Posterior cingulate gyrus (tissue), 11 donors: ENCODE measurements at places on chromosomes 4 and X.

- DNase-seq = no peak
Measured at GRCh38 chr4:113347245-113347644, 297.8 kb downstream of the ANK2 start.

DNA sequence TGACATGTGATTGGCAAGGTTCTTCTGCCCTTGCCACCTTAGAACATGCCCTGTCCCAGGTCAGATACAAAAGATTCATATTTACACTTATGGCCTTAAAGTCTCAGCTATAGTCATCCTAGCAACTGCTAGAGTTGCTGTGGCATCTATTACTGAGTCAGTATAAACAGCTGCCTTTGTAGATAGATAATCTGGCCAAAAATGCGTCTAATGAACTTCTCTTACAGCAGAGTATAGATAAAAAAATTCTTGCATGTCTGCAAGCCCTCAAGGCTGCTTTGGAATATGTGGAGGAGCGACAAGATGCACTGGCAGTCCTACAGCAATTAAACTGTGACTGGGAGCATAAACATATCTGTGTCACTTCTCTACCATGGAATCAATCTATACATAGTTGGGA, 1209.7 kb upstream of the PABPC4L start:
- no peak for DNase-seq

- DNase-seq = no peak
Measured at GRCh38 chr4:78119698-78120097, 62.6 kb downstream of the FRAS1 start.

DNA sequence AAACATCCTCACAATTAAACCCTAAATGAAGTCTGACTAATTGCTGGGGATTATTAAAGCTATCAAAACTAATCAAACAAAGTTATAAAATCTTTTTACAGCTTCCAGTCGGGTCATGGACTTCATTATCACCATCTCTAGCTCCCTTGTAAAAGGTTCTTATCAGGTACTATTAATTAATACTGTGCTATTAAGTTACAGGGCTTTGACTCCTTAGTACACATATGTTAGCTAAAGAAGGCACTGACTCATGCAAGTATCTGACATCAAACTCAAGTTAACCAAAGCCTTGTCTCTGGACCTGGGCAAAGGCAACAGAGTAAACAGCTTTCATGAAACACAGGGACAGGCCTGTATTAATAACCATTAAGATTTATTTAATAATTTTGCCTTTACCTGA, 7.9 kb upstream of the ADH4 start:
- DNase-seq = no peak

DNA sequence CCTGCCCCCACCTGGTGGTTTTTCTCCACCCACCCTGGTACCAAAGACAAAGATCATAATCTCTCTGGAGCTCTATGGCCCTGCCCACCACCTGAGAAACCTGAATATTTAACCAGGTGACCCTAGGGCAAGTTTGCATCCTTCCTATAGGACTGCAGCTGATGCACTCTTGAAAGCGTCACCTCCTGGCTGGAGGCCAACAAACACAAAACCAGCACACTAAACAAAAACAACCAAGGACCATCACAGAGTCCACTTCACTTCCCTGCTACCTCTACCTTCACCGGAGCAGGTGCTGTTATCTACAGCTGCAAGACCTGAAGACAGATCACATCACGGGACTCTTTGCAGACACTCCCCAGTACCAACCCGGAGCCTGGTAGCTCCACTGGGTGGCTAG, 296.7 kb upstream of the FGF13 start:
- no peak for DNase-seq

GRCh38 chrX:86604607-86605006, 456.4 kb downstream of the DACH2 start:
- DNase-seq = no peak

DNA sequence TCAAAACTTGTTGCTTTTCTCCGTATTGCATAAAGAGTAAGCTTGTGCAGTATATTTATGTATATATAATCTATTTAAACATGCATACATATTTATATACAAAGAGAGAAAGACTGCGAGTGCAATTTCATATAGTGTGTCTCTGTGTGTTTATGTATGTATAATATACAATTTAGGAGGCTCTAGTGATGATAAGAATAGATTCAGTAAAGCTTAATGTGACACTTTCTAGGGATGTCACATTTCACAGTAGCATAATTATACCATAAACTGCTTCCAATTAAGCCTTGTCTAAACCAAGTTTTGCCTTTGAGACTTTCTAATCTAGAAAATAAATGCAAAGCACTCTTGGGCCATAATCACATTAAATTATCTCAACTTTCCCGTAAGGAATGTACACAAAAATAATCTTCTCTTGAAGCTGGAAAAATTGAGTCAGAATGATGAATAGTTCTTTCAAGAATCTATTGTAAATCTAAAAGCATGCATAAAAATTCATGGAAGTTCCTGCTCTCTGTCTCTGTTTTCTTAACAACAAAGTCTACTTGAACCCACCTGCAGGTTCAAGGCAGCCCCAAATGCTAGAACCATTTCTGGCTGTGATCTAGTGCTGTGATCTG, 114.1 kb upstream of the NPY2R start:
- no peak for DNase-seq

GRCh38 chrX:70079870-70080269, 17.6 kb downstream of the OTUD6A start:
- DNase-seq = no peak

GRCh38 chr4:113881256-113881655, 98.2 kb downstream of the ARSJ start:
- DNase-seq = no peak

DNA sequence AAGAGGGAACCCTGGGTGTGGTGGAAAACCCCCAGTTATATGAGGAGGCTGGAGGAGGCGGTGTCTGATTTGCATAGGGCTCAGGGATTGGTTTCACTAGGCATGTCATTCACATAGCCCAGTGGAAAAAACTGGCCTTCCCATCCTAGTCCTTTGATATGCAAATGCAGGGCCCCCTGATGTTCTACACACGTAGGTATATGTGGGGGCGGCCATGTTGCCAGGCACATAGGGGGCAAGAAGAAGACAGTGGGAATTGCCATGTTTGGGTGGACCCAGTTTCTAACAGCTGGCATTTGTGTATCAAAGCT, 34.0 kb upstream of the ENPP6 start:
- no peak for DNase-seq

GRCh38 chr4:82851885-82852750, 38.8 kb downstream of the SEC31A start:
- DNase-seq = no peak

DNA sequence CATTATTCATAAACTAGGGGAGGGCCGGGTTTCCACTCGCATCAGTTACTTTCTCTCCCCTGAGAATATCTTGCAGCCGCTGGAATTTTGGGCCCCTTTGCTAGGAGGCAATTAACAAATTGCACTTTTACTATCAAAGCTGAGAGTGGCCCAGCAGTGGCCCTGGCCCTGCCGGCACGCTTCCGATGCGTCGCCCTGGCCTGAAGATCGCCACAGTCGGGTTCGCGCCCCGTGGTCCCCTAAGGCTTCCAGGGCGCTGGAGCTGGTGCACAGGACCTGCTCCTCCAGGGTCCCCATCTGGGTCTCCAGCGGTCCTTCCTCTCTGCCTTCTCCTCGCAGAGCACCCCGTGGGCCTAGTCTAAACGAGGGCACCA, 486 bp upstream of the CWH43 start:
- DNase-seq = no peak

DNA sequence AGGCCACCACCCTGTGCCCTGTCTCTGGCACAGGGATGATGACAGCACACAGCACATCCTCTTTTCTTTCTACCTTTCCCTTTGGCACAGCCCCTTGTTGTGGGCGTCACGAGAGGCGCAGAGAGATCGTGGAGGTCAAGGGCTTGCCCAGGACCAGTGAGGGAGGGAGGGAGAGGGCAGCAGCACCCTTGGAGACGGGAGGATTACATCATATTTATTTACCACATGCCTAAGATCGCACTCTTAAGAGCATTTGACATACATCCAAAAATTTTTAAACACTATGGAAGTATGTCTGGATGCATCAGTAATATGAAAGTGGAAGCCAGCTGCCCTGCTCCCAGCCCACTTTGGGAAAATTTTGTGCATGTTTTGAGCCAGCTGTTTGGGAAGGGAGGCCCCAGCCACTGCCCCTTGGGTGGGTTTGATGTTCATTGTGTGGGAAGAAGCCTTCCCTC, 12.7 kb downstream of the WFS1 start:
- no peak for DNase-seq

DNA sequence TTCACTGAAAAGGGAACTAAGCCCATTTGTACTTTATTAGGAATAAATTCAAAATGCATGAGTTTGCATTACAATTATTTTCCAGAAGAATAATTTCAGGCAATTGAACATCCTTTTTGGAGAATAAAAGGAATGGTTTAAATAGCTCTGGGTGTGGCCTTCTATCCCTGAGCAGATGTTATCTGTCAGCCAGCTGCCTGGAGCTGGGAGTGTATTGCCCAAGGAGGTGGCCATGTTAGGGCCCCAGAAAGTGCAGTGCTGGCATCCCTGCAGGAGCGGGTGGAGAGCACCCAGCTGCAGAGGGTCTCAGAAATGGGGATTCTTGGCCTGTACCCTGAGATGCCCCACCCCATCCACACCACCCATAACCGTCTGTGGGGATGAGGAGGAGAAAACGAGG, 21.6 kb upstream of the VEGFD start:
- DNase-seq = no peak

GRCh38 chrX:50068893-50069292, 131.9 kb downstream of the AKAP4 start:
- DNase-seq = no peak

GRCh38 chrX:122517786-122518185, 666.3 kb upstream of the GRIA3 start:
- DNase-seq = no peak

GRCh38 chrX:78747971-78748370, 451 bp downstream of the LPAR4 start:
- no peak for DNase-seq

DNA sequence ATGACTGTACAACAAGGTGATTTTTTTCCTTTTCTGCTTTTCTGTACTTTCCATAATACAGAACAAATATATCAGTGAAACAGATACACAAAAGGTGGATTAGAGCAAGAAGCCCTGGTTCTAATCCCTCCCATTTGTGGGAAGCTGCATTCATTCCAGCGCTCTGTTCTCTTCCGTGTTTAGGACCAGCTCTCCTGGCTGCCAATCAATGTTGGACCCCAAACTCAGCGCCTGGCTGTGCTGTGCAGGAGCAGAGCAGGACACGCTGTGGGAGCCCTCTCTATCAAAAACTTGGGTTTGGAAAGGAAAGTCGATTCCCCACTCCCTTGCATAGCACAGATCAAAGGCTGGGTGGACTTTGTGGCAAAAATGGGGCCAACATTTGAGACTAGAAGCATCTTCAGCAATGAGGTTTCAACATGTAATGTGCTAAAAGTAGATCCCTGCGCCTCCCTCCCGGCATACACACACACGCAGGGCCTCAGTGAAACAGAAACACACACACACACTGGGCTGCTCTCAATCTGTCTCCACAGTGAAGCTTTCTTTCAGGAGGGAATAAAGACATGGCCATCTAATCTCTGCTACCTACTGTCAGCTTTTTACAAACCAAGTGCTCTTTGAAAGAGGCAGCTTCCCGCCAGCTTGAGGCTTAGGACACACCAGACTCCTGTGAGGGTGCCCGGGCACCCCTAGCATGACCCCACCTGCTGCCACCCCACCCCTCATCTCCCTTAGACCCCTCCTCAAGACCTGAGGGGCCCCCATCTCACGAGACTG, 12.2 kb downstream of the WDR1 start:
- DNase-seq = no peak

GRCh38 chr4:178553201-178553600, 1111.0 kb upstream of the AGA start:
- no peak for DNase-seq

GRCh38 chr4:6290769-6291547, 21.3 kb downstream of the WFS1 start:
- DNase-seq = no peak

- no peak for DNase-seq
Measured at GRCh38 chr4:25065932-25066590, 35.3 kb upstream of the LGI2 start.

DNA sequence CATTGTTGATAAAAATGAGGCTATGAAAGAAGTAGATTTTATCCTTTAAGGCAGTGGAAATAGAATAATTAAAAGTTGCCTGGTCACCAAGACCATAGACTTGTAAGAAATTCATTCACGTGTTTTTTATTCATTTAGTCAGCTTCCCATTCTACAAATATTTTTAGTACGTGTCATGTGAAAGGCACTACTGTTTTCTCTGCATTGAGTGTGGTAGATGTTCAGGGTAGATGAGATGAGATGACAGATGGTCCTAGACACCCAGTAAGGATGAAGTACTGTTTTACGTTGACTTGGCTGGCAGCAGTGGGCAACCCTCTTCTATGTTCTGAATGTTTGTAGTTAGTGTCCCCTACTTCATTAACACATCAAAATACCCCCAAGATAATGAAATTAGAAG, 228.1 kb downstream of the ARHGAP24 start:
- no peak for DNase-seq

DNA sequence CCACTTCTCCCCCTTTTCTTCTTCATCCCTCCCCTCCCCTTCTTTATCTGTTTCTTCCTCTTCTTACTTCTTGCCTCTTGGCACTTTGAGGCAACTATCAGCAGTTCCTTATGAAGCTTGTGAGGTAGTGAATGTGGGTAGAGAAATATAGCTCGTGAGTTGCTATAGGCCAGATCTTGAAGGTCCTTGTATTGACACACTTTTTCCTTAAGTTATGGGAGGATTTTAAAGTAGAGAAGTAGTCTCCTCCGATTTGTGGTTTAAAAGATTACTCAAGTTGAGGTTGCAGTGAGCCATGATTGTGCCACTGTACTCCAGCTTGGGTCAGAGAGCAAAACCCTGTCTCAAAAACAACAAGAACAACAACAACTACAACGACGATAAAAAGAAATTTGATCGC, 3.4 kb upstream of the RRAGB start:
- DNase-seq = no peak

DNA sequence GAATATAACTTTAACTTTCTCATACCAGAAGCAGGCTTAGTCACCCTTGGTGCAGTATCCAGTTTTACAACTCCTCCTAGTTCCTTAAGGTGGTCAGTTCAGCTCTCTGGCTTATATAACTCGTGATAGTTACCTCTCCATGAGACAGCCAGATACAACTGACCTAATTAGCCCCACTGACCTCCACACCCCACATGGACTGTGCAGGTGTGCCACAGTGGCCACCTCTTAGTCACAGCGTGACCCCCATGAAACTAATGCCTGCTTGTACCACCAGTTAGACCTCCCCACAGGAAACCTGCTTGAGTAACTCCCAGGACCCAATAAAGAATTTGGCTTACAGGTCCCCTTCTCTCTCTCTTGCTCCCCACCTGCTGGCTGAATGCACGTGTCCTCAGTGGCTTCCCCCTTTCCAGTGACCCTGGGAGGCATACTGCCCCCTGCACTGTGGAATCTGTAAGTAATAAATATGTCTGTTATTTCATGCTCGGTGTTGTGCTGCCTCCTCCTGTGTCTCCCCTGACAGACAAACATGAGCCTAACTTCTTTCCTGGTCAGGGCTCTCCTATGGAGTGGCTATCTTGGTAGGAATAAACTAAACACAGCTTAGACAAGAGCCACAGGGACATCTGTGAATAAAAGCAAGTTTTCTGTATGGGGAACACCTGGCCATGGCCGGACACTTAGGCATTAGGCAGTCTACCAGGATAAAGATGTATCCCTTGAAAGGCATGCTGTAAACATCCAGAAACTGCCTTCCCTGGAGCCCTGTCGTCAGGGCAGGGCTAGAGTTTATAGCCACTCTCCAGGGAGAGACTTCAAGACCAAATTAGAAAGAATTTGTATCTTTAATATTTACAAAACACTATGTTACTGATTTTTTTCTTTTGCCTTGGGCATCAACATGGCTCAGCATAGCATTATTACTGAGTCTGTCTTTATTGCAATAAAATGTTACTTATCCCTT, 209.7 kb upstream of the BOD1L1 start:
- no peak for DNase-seq

GRCh38 chrX:10534611-10535010, 85.8 kb downstream of the MID1 start:
- no peak for DNase-seq
